Ascending aorta (tissue), 2 donors: ENCODE measurements at places on chromosomes 6 and 20. TPM values are rescaled to one million over a fixed set of nuclear protein-coding genes. Genes with fewer than 3 reads are reported as not detected.

TNFRSF6B gene
- 119 TPM for total RNA-seq

GSTA5 gene
- total RNA-seq, result not detected

C6orf118 gene
- not detected for total RNA-seq

SEMG1 gene
- not detected for total RNA-seq

C6orf58 gene
- total RNA-seq, result not detected

E2F1 gene
- 0.53 TPM for total RNA-seq

ULBP2 gene
- not detected for total RNA-seq

VSTM2L gene
- 1.1 TPM for total RNA-seq

GRCh38 chr6:166825553-166826145 is 130.7 kb downstream of the RNASET2 start:
- DNase-seq, result no peak

DNA sequence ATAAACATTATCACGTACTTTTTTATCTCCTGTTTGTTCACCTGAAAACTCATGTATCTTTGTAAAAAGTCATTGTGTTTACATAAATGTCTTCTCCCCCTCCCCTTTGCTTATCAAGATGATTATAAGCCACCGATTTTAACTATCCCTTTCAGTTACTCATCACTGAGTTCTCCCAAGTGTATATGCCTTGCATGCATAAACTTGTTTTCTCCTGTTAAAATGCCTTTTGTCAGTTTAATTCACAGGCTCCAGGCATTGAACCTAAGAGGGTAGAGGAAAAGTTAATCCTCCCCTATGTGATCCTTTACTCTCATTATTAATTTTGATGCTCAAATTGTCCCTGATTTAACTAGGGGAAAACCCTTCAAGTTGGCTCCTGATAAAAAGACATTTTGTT is 24.2 kb downstream of the ANKEF1 start:
- DNase-seq, result no peak

- DNase-seq, result no peak
These were observed 48.6 kb upstream of the FABP7 start for GRCh38 chr6:122730775-122731386.

DNA sequence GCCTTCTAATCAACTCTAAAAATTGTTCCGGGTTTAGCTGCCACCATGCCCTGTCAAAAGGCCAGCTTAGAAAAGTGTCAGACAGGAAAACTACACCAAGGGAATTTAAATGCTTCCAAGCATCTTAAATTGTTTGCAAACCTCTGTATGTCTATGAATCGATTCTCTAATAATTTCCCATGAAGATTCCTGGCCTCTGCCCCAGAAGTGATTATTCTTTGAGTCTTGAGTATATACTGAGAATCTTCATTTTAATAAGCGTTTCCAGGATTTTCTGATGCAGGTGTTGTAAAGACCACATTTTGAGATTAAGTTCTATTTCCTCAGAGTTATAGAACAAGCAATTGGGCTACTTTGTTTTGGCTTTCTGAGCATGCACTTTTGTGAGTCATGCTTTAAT is 471.8 kb upstream of the JAG1 start:
- DNase-seq, result no peak

DNA sequence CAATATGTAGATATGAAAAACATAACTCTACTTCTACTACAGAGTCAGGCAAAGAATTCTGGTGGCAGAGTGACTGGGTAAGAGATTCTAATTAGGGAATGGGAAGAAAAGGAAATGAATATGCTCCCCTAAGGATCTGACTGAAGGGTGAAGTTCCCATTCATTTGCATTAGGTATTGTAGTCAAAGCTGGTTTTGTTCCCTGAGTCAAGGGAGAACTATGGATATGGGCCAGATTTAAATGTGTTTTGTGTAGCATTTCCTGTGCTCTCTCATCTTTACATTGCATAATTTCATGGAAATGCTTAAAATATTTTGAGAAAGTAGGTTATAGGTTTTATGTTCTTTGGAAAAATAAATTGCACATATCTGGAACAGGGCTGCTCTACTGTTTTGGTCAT is 299.7 kb downstream of the BTBD3 start:
- no peak for DNase-seq

GRCh38 chr20:11912013-11912658 is 5.6 kb upstream of the BTBD3 start:
- no peak for DNase-seq

GRCh38 chr6:37988127-37988526 is 168.6 kb downstream of the ZFAND3 start:
- DNase-seq, result no peak

DNA sequence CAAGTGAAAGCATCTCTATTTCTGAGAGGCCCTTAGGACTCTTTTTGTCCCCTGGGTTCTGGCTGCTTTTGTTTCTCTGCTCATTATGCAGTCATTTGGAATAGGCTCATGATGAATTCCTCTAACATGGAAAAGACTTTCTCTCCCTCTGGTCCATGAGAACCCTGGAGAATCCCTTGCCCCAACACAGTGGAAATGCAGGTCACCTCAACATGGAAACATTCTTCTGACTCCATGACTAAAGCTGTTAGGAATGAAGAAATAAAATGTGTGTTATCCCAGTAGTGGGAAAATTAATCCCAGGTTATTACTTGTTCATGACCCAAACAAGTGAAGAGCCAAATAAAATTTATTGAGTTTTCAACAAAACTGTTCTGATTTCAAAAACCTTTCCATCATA is 458.6 kb downstream of the EPM2A start:
- no peak for DNase-seq

DNA sequence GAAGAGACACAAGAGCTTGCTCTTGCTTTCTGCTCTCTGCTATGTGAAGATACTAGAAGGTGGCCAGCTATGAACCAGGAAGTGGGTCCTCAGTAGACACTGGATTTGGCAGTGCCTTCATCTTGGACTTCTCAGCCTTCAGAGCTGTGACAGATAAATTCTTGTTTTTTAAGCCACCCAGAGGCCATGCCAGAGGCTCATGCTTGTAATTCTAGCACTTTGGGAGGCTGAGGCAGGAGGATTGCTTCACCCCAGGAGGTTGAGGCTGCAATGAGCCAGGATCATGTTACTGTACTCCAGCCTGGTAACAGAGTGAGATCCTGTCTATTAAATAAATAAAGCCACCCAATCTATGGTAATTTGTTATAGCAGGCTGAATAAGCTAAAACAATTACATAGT is 185.5 kb upstream of the SALL4 start:
- DNase-seq, result no peak

DNA sequence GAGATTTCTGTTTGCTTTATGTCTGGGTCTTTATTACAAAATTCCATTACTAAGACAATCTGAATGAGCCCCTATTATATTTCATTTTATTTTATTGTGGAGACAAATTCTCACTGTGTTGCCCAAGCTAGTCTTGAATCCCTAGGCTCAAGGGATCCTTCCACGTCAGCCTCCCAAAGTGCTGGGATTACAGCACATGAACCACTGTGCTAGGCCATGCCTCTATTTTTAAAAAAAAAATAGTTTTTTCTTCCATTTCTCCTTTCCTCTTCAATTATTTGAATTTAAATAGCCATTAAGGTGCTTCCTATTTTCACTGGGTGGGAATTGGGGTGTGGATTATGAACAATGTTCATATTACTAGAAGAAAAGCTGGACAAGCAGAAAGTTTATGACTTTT is 1587.4 kb downstream of the GRIK2 start:
- DNase-seq, result no peak

DNA sequence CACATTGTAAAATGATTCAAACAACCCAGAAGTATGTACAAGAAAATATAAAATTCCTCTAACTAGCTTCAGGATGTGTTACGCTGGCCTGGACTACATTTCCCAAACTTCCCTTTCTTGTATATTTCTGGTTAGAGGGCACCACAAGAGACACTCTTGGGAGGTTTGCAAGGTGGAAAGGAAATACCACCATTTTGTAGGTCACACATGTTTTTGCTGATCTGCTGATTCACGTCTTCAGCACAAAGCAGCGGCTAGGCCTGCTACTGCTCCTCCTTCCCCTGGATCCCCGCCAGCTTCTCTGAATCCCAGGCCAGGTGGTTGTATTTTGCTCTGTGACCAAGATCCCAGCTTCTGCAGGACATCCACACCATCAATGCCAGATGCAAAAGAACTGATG is 104.2 kb downstream of the AGPAT4 start:
- no peak for DNase-seq

DNA sequence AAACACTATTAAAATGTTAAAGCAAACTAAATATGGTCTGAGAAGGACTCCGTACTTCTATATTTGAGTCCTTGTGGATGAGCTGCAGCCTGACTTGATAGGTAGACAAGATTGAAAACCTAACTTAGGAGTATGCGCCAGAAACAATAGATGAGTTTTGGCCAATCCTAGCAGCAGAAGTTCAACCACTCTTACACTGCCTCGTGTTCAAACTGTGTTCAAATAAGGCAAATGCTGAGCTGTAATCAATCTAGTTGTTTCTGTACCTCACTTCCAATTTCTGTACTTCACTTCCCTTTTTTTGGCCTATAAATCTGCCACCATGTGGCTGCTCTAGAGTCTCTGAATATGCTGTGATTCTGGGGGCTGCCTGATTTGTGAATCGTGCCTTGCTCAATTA is 13.2 kb upstream of the SERINC1 start:
- no peak for DNase-seq

GRCh38 chr6:69957985-69958559 is 91.7 kb downstream of the COL19A1 start:
- no peak for DNase-seq

DNA sequence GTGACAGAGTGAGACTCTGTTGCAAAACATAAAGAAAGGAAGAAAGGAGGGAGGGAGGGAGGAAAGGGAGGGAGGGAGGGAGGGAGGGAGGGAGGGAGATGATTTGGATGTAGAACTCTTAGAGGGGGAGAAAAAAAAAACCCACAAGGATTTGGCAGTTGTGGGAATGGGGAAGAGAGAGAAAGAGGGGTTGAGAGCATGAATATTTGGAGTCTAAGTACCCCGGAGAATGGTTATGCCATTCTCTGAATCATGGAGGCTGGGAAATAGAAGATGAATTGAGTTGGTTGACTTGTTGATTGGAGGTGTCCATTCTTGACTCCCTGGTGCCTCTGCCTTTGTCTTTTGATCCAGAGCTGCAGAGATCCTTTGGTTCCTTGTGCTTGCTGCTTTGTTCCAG is 35.7 kb downstream of the RALY start:
- no peak for DNase-seq
